ENCODE measurements at places on chromosomes 12 and 14. TPM values are rescaled to one million over a fixed set of nuclear protein-coding genes. Genes with fewer than 3 reads are reported as not detected.

- no peak for DNase-seq
Measured at GRCh38 chr14:85590784-85591183, 60.8 kb downstream of the FLRT2 start.

- no peak for DNase-seq
Measured at GRCh38 chr14:87059060-87059839, 933.7 kb downstream of the GALC start.

DNA sequence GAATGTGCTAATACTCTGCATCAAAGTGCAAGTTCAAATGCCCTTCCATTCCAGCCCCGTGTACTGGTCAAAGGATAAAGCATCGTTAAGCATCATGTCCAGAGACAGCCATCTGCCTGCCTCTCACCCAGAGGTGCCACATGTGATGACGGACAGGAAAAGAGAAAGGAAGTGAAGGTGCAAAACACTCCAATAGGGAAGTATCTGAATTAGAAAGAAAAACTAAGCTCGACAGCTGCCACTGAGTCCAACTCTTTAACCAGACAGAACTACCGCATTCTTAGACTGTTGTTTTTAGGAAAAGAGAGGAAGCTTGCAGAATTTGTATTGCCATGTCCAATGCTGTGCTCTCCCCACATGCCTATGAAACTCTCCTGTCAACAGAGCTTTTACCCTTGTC lies 465.0 kb upstream of the SOX5 start:
- DNase-seq, result no peak

DNA sequence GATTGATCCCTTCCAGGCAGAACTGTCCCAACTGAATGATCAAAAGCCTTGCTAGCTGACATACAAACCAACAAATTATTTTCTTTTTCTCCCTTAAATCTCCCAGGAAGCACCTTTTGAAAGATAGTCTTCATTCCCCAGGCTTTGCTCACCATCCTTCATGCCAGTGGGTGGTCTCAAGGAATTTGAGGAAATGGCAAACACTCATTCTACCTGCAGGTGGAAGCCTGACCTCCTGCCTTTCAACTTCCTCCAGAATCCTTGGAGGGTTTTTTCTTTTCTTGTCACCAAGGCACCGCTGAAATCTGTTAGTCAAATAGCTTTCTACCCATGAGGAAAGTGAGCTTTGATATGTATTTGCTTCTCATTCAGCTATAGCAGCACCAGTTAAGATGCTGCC lies 128.5 kb downstream of the WIF1 start:
- DNase-seq, result no peak

DNA sequence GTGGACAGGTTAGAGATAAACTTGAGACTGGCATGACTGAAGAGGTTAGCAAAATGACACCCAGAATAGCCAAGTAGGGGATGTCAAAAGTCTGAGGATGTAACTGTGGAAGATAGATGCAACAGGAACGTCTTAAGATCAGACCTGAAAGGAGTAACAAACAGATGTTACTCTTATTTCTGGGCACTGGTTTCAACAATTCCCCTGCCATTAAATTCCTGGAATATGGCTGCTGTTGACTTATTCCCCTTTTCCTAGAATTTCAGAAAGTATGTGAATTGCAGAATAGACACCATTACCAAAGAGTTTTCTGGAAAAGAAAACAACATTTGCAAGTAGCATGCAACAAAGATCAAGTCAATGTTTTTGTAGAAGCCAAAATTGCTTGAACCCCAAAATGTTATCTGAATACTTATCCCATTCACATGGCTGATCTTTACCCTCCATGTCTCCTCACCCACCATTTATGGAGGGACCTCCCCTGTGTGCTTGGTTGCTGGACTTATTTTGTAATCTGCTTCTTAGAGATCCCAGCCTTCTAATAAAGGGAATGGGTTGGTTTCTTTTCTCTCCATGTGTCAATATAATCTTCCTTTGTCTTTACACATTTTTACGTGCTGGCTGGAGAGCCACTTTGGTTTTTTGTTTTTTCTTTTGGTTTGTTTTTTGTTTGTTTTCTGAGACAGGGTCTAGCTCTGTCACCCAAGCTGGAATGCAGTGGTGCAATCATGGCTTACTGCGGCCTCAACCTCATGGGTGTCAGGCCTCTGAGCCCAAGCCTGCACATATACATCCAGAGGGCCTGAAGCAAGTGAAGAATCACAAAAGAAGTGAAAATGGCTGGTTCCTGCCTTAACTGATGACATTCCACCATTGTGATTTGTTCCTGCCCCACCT lies 57.0 kb downstream of the BBS10 start:
- DNase-seq, result no peak

DNA sequence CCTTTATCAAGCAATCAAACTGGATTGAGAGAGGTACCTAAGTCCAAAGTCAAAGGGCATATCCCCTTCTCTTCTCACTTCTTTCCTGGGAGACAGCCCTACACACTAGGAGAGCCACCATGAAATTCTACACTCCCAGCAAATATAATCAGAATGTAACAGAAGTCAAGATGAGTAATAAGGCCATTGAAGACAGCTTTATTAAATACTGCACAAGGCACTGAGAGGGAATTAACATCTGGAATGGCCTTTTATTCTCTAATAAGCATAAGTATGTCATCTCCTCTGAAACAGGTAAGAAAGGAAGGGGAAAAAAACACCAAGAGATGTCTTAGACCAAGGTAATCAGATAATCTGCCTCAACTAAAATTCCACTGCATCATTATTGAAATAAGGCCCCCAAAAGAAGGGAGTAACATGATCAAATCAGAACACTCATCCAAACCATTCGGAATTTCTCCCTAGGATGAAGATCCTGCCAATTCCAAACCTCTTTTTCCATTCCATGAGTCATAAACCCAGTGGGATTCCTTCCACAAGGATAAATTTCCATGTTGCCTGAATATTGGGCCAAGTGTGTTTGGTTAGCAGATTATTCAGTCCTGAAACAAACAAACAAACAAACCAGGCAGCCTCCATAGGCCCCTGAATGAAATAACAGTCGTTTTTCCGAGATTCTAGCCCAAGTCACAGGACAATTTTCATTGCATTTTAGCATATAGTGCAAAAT lies 19.9 kb downstream of the SLC35F4 start:
- DNase-seq, result no peak

DNA sequence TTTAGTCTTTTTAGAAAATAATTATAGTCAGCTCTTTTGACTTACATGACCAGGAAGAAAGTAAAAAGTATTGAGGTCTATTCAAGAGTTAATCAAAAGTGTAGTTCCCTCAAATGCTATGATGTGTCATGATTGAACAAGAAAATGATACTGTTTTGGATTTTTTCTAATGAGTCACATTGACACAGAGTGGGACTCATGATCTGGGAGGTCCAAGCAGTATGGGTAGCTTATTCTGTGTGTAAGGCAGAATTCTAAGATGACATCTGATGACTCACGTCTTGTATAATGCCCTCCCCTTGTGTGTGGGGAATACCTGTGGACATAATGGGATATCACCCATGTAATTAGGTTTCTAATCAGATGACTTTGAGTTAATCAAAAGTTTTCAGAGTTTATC lies 178.1 kb upstream of the DDHD1 start:
- no peak for DNase-seq

- DNase-seq, result no peak
Measured at GRCh38 chr12:20434996-20435395, 66.7 kb downstream of the PDE3A start.

- no peak for DNase-seq
Measured at GRCh38 chr14:62943202-62943601, 102.1 kb downstream of the KCNH5 start.

DNA sequence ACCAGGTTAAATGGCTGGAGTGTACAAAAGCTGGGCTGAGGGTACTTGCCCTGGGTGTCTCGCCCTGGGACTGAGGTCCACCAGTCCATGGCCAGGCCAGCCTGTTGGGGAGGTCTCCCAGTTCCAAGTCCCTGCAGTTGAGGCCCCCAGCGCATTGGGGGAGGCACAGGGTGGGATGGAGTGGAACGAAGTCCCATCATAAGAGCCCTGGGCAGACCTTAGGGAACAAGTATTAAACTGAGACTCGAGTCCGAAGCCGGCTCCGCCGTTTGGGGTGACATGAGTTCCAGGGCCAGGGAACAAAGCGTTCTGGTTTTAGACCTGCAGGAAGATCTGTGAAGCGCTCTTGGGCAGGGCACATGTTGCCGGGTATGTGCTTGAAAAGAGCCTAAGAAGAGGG lies 84.7 kb downstream of the ALG10 start:
- no peak for DNase-seq

DNA sequence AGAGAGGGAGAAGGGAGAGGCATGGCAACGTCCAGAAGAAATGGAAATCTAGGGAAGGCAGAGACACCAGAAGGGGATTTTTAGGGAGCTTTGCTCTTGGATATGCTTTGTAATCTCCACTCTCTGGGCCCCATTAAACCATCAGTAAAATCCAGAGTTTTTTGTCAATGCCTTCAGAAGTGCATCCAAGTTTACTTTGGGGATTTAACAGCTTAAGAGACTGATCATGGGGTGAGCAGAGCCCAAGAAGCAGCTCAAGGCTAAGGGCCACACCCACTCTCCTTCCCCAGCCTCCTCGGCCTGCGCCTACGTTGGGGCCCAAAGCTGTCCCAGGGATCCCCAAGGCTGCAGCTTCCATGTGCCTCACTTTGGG lies 37.4 kb upstream of the WSCD2 start:
- DNase-seq, result no peak

DNA sequence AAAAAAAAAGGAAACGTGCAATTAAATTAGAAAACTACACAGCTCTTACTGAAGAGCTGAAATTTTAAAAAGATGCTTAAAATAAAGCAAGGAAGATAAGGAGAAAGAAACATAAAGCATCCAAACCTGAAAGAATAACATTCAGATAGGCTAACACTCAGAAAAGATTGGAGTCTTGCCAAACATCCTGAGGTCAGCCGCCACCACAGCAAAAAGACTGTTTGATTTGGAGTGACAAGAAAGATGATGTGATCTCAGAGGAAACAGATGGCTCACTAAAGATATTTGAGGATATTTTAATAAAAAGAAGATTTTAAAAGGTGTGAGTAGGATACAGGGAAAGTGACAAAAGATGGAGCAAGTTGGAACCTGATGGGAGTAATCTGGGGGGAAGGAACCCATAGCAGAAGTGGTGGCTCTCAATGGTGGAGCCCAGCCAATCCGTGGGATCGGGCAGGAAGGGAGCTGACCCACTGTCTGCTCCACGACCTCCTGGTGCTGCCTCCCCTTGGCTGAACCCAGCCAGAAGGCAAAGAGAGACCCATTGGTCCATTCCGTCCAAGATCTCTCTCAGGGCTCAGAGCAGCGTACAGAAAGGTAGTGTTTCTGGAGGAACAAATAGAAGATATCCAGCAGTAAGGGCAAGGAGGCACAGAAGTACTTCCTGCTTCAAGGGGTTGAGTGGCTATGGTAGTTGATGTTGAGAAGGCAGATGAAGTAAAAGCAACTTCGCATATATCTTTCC lies 469.6 kb downstream of the RGS6 start:
- DNase-seq, result peak; percentile 40

- no peak for DNase-seq
Measured at GRCh38 chr14:100891051-100891450, 12.5 kb downstream of the RTL1 start.

DNA sequence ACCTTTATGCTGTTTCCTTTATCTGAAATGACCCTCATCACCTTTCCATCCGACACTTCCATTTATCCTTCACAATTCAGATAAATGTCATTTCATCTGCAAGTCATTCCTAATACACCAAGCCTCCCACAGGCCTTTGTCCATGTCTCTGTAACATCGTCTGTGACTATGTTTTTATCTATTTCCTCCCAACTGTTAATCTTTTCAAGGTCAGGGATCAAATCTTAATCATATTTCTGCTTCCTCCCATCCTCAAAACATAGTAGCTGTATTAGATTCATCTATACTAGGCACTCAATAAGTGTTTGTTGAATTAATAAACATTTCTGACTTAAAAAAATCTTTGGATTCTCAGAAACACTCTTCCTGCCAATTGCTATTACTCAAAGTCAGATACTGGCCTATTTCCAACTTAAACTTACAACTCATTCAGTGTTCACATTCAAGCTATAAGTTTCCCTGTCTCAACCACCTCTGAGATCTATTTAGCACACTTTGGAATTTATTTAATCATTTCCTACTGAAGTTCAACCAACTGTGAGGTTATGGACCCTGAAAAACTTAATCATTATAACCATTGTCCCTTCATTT lies 100.2 kb upstream of the ALX1 start:
- no peak for DNase-seq

GRCh38 chr12:95986635-95987570 lies 9.2 kb downstream of the HAL start:
- DNase-seq, result no peak

- no peak for DNase-seq
Measured at GRCh38 chr14:64563696-64564095, 13.9 kb downstream of the PPP1R36 start.

DNA sequence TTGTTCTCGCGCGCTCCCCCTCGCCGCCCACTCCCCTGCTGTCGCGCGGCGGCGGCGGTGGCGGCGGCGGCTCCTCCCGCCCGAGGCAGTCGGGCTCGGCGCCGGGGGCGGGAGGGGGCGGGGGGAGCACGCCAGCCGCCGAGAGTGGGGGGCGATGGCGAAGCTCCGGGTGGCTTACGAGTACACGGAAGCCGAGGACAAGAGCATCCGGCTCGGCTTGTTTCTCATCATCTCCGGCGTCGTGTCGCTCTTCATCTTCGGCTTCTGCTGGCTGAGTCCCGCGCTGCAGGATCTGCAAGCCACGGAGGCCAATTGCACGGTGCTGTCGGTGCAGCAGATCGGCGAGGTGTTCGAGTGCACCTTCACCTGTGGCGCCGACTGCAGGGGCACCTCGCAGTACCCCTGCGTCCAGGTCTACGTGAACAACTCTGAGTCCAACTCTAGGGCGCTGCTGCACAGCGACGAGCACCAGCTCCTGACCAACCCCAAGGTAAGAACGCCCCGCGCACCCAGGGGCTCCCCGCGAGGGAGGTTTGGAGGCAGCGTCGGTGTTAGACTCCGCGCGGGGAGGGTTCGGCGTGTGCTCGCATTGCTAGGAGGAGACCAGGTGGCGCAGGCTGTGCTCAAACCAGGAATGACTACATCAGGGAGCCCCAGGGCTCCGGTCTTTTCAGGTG lies 629 bp downstream of the KCNMB4 start:
- DNase-seq, result peak; percentile 73

- no peak for DNase-seq
Measured at GRCh38 chr12:87323369-87323768, 705.8 kb downstream of the C12orf50 start.

DNA sequence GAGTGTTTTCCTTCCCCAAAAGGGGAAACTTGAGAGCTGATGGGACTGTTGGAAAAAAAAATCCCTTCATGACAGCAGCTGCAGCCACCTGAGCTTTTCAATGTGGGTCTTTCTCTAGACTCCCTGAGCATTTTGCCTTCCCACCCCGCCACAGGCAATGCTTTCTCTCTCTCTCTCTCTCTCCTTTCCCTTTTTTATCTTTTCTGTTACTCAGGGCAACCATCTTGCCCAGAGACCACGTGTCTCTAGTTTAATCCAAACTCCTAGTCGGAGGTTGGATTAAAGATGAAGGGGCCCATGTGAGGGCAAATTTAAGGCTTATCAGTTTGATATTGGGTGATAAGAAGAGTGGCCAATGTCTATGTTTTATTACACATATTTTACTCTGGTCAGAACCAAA lies 25.9 kb upstream of the B4GALNT1 start:
- no peak for DNase-seq

Gene DAO
- total RNA-seq, result not detected

Gene TUBA1B
- 2,435 TPM for total RNA-seq

Gene SYCP3
- total RNA-seq, result 0.22 TPM

Gene PRB2
- not detected for total RNA-seq

Gene RARG
- 67.0 TPM for total RNA-seq

Gene GPRC5D
- not detected for total RNA-seq
